ENCODE measurements at places on chromosomes 16 and 17. TPM values are rescaled to one million over a fixed set of nuclear protein-coding genes. Genes with fewer than 3 reads are reported as not detected.
A peak's percentile ranks its signal among the peaks of the same experiment; 100 is the strongest.

CCL1 gene
- total RNA-seq = not detected

FNDC8 gene
- not detected for total RNA-seq

NPLOC4 gene
- total RNA-seq = 62.9 TPM

PDPR gene
- 8.6 TPM for total RNA-seq

SCGB1C2 gene
- total RNA-seq = not detected

DNA sequence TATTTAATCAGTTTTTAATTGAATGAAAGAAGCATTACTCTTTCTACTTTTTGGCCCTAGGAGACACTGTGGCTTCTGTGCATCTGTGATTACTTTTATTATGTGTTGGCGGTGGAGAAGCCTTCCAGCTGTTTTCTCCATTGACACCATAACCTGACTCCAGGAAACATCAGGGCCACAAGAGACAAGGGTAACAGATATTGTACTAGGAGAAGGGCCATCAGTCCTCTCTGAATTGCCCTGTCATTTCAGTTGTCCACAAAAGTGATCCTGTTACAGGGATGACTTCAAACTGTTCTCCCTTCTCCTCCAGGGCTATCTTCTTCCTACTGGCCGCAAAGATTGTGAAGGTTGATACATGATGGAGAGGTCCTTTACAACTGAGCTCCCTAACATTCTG lies 14.6 kb downstream of the KRT39 start:
- no peak for DNase-seq
- H3K4me1 ChIP-seq = peaks cover 57% of the 10 kb centered on the region
- H3K27me3 ChIP-seq = no peaks in the 10 kb centered on the region
- no peak overlapping the region for H3K4me3 ChIP-seq
- no peaks in the 10 kb centered on the region for H3K36me3 ChIP-seq
- H3K27ac ChIP-seq = peak overlapping the region; percentile 97

- H3K36me3 ChIP-seq = 0 out of 2 replicates have a peak, but pooled peaks cover 11% of the 10 kb centered on the region
- H3K4me1 ChIP-seq = peaks cover 46% of the 10 kb centered on the region
- no peak for DNase-seq
- H3K4me3 ChIP-seq = no peak overlapping the region
Measured at GRCh38 chr16:28188085-28188916, 23.5 kb downstream of the XPO6 start.

DNA sequence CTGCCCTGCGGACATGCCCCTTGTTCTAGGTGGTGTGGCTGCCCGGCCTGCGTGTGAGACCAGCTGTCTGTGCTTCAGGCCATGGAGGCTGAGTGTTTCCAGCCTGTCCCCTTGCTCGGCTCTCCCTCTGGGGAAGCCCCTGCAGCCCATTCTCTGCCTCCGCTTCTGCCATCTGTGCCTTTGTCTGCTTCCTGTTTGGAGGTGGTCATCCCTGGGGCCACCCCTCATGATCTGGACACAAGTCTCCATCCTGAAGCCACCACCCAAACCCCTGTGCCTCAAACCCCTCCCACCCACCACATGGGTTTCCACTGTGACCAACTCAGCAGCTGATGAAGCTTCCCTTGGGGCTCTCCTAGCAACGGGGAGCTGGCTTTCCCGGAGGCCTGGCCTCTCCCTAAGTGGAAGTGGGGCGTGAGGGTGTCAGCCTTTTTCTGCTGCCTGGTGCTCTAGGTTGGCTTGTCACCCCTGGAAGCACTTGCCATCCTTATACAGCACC lies 184.9 kb downstream of the SEC14L1 start:
- H3K27ac ChIP-seq = peak overlapping the region; percentile 99
- no peaks in the 10 kb centered on the region for H3K36me3 ChIP-seq
- H3K4me3 ChIP-seq = peak overlapping the region; percentile 28
- peaks cover 30% of the 10 kb centered on the region for H3K4me1 ChIP-seq
- no peaks in the 10 kb centered on the region for H3K27me3 ChIP-seq

DNA sequence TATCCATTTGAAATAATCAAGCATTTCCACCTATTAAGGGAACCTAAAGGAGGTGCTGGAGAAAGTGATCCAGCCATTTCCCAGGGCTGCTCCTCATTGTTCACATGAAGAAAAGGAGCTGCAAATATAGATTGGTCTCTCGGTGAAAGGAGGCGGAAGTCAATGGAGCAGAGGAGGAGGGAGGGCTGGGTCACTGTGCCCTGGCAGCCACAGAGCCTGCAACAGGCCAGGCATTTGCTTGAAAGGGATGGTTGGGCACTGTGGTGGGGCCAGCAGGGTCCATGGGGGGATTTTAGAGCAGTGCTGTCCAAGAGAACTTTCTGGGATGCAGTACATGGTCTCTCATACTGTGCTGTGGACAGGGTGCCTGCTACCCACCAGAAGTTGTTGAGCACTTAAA lies 173.2 kb downstream of the CYLD start:
- H3K36me3 ChIP-seq = no peaks in the 10 kb centered on the region
- H3K4me3 ChIP-seq = no peak overlapping the region
- DNase-seq = no peak

GRCh38 chr17:9313346-9313745 lies 262.3 kb downstream of the STX8 start:
- H3K4me1 ChIP-seq = no peaks in the 10 kb centered on the region
- no peaks in the 10 kb centered on the region for H3K36me3 ChIP-seq
- no peak for DNase-seq
- H3K27ac ChIP-seq = no peak overlapping the region
- H3K4me3 ChIP-seq = no peak overlapping the region

DNA sequence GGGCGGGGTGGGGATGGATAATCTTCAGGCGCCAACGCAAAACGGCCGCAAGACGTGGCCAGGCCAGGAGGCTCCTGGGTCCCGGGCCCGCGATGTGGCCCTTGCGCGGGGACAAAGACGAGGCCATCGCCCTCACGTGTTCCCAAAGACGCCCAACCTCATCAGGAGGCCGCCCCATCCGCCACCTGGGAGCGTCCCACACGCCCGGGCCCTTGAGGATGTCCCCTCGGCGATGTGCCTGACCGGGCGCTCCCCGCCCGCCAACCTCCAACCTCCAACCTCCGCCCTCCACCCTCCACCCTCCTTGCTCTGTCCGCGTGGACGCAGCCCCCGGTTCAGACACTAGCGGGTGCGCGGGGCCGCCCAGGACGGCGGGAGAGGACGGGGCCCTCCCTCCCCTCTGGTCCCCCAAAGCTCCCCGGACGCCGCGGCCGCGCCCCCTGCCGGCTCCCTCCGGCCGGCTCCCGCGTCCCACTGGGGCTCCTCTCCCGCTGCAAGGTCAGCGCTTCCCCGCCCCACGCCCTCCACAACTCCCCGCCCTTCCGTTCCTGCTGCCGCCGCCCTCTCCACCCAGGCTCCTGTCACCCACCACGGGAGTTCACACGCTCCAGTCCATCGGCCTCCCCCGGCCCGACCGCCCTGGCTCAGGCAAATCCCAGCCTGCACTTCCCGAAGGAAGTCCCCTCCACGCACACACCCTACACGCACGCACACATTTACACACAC lies 250.8 kb upstream of the RPL38 start:
- H3K27me3 ChIP-seq = peaks cover 10% of the 10 kb centered on the region
- no peak overlapping the region for H3K4me3 ChIP-seq
- H3K4me1 ChIP-seq = no peaks in the 10 kb centered on the region
- H3K27ac ChIP-seq = no peak overlapping the region
- H3K36me3 ChIP-seq = no peaks in the 10 kb centered on the region
- peak; percentile 13 for DNase-seq

DNA sequence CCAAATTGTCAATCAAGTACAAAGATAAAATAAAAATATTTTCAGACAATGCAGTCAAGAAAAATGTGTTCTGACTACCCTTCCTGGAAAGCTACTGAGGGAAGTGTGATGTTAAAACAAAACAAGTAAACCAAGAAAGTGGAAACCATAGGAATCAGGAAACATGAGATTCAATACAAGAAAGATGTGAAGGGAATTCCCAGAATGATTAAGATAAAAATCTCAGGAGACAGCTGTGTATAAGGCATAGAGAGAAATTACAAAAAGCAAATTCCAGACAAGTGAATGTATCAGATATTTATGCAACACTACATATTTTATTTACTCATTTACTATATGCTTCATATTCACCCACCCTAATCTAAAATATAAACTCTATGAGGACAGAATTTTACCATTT lies 32.2 kb downstream of the TRIM37 start:
- H3K27ac ChIP-seq = peak overlapping the region; percentile 61
- no peaks in the 10 kb centered on the region for H3K27me3 ChIP-seq
- H3K4me1 ChIP-seq = peaks cover 12% of the 10 kb centered on the region
- no peak overlapping the region for H3K4me3 ChIP-seq

DNA sequence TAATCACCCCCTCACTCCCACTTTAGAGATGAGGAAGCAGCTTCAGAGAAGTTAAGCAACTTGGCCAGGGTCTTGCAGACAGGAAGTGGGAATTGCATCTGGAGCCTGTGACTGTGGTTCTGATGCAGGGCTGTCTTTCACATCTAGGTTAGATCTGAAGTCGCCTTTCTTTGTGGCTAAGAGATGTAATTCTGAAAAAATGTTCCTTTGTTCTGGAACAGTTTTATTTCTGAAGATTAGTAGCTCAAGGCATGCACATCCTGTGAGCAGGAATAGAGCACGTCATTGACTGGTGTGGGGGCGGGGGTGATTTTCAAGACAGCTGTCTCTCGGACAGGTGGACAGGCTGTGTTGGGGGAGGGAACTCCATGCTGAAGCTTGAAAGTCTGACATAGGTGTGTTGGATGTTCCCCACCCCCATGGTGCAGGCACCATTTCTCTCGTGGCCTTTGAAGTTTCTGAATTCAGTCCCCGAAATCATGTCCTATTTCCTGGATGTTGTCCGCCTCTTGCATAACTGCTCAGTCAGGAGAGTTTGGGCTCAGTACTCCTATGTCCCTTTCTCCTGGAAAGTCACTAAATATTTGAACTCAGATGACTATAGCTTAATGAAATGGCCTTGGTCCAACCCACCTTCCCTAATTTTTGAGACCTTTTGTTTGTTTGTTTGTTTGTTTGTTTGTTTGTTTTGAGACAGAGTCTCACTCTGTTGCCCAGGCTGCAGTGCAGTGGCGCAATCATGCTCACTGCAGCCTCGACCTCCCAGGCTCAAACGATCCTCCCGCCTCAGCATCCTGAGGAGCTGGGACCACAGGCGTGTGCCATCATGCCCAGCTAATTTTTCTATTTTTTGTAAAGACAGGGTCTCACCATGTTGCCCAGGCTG lies 21.0 kb upstream of the HERPUD1 start:
- H3K4me1 ChIP-seq = peaks cover 44% of the 10 kb centered on the region
- no peaks in the 10 kb centered on the region for H3K36me3 ChIP-seq
- DNase-seq = peak; percentile 88

- peaks cover 23% of the 10 kb centered on the region for H3K27me3 ChIP-seq
- no peak overlapping the region for H3K27ac ChIP-seq
- H3K4me3 ChIP-seq = no peak overlapping the region
Measured at GRCh38 chr16:87133966-87134627, 183.1 kb downstream of the C16orf95 start.

GRCh38 chr16:57489229-57489628 lies 2.9 kb upstream of the DOK4 start:
- no peak for DNase-seq
- no peaks in the 10 kb centered on the region for H3K36me3 ChIP-seq
- no peaks in the 10 kb centered on the region for H3K27me3 ChIP-seq
- no peak overlapping the region for H3K27ac ChIP-seq
- H3K4me3 ChIP-seq = no peak overlapping the region
- peaks cover 19% of the 10 kb centered on the region for H3K4me1 ChIP-seq

GRCh38 chr17:19384723-19385391 lies 2.1 kb downstream of the MFAP4 start:
- peak; percentile 88 for DNase-seq
- H3K4me3 ChIP-seq = no peak overlapping the region
- peaks cover 49% of the 10 kb centered on the region for H3K4me1 ChIP-seq
- H3K27ac ChIP-seq = peak overlapping the region; percentile 94
- H3K36me3 ChIP-seq = peaks cover 20% of the 10 kb centered on the region
- no peaks in the 10 kb centered on the region for H3K27me3 ChIP-seq

DNA sequence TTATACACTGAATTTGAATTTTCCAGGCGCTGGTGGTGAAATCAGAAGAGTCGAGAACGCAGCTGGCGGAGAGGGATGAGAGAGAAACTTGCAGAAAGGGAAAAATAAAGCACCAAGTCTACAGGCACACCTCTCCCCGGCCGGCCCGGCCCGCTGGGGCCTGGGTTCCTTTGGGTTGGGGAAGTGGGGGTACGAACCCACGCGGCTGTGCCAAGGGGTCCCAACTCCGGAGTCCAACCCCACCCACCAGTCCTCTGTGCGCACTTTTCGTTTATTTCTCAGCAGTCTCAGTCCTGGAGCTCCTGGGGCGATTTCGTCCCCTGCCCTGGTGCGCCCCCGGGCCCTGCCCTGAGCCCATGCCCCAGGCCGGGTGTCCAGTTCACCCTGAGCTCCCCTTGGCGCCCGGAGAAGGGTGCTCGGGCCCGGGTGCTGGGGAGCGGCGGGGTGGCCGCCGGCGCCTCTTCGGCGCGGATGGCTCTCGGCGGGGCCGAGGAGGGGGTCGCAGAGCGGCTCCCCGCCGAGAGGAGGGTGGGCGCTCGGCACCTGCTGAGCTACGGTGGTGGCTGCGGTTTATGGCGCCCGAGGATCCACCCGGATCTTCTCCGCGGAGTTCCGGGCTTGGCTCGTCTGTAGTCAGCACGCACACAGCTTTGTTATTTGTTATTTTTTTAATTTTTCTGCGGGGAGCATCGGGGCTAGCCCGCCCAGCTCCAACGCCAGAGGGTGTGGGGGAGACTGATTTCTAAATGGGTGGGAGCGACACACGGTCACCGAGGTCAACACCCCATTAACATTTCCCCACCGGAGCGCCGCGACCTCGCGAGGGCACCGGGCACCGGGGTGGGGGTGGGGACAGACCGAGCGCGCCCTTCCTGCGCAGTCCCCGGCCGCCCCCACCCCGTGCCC lies 15.7 kb upstream of the CBX8 start:
- peaks cover 77% of the 10 kb centered on the region for H3K27me3 ChIP-seq
- H3K4me3 ChIP-seq = no peak overlapping the region
- H3K4me1 ChIP-seq = no peaks in the 10 kb centered on the region
- H3K36me3 ChIP-seq = no peaks in the 10 kb centered on the region

- H3K27me3 ChIP-seq = no peaks in the 10 kb centered on the region
- H3K36me3 ChIP-seq = peaks cover 14% of the 10 kb centered on the region
- no peak overlapping the region for H3K27ac ChIP-seq
- peaks cover 21% of the 10 kb centered on the region for H3K4me1 ChIP-seq
- no peak overlapping the region for H3K4me3 ChIP-seq
Measured at GRCh38 chr17:60229188-60229802, 79.5 kb downstream of the CA4 start.

- H3K4me3 ChIP-seq = no peak overlapping the region
- no peaks in the 10 kb centered on the region for H3K27me3 ChIP-seq
- H3K27ac ChIP-seq = no peak overlapping the region
Measured at GRCh38 chr16:73840728-73841127, 455.9 kb upstream of the PSMD7 start.
